ENCODE measurements at places on chromosomes 11 and 22.

DNA sequence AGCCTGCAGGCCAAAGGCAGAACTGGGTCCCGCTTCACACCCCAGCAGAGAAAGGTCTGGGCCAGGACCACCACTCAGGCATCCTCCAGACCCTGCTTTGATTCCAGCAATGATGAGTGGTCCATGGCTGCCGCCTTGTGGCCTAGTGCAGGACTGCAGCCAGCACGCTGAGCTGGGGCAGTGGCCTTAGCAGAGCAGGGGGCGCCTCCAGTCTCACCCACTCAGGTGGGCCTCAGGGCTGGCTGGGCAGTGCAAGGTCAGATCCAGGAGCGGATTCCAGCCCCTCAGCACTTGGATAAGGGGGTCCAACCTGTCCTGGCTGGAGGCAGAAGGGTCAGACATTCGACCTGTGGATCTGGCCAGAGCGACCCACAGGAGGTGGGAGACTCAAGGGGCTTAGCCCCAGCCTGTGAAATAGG is 9.6 kb upstream of the PDE2A start:
- DNase-seq, result peak; percentile 71

DNA sequence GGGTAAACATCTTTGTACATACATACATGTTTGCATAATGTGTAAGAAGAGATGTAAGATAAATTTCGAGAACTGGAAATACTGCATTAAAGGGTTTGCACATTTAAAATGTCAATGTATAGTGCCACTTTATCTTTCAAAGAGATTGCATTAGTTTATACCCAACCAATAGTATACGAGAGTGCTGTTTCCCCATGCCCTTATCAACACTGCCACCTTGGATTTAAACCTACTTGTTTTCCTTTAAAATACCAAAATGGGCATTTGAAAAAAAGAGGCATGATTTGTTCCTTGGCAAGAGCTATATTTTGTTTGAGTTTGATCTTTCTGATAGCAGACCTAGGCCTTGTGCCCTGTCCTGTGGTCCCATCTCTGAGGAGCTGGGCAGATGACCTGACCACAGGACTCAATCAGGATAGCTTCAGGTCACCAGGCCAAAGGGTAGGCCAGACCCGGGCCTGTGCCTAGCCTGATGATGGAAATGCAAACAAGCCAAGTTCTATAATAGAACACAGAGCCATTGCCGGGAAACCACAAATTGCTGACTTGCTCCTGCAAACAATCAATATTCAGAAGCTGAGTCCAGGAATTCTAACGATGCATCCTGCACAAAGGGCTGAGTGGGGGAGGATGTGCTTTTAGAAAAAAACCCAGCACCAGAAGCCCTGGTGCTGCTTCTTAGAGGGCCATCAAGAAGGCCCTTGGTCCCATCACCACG is 16.9 kb upstream of the ALG8 start:
- DNase-seq, result no peak

GRCh38 chr11:117875382-117876058 is 938 bp downstream of the FXYD6 start:
- DNase-seq, result peak; percentile 66

DNA sequence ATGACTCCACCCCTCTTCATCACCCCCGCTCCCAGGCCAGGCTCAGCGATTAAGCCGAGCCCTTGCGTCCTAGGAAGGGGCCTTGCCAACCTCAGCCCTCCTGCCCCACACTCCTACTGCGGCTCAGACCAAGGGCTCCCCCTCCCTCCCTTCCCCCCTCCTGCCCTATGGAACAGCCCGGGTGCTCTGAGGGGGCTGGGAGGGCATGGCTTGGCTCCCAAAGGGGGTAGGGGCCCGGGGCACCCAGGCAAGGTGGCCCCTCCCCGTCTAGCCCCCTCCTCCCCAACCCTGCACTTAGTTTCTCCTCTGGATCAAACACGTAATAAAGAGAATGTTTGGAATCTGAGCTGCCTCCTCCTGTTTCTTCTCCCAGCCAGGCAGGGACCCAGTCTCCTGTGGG is 6.3 kb downstream of the RCOR2 start:
- no peak for DNase-seq

GRCh38 chr11:14519597-14519916 is 629 bp downstream of the PSMA1 start:
- no peak for DNase-seq

GRCh38 chr11:65310736-65311135 is 3.9 kb upstream of the CDC42EP2 start:
- no peak for DNase-seq

DNA sequence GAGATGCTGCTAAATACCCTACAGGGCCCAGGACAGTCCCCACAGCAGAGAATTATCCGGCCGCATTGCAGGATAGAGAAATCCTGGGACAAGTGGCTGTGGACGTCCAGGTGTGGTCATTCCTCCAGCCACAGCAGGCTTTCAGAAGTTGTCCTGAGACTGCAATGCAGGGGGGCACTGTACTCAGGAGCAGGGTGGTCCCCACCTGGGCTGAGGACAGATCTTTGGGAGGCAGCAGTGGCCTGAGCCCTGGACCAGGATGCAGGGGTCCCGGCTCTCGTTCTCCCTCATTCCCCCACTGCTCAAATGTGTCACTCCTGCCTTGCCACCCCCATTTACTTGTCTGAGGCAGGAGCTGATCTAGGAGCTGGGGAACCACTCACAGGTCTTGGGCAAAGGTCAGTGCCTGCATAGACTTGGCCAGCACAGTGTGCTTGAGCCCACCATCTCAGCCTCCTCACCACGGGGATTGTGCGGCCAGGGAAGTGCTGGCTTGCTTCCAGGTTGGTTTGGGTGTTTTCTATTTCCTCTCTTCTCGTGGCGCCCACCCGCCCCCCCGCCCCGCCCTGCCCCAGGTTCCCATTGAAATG is 15.3 kb downstream of the LINC01488 start:
- DNase-seq, result no peak

DNA sequence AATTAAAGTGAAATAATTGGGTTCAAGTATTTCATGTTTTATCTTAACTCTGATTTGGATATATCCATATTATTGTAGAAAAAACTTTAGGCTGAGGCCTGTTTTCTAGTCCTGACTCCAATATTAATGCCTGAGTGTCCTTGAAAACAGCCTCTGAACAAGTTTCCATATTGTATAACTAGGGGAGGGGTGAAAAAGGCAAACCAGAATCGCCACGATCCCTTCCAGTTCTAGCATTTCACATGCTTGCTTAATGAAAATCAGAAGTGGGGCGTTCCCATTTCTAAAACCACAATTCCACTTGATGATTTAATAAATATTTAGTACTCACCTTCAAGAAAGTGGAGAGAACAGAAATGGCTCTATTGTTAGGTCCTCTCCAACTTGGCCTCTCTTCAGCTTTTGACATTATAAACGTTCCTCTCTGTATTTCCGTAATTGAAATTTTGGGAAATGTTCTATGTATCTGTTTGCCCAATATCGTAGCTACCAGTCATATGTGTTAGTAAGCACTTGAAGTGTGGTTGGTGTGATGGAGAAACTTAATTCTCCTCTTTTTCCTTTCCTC is 561.4 kb upstream of the CCDC90B start:
- no peak for DNase-seq

- peak; percentile 27 for DNase-seq
These were observed 2.7 kb downstream of the BCL9L start for GRCh38 chr11:118922745-118923627.

DNA sequence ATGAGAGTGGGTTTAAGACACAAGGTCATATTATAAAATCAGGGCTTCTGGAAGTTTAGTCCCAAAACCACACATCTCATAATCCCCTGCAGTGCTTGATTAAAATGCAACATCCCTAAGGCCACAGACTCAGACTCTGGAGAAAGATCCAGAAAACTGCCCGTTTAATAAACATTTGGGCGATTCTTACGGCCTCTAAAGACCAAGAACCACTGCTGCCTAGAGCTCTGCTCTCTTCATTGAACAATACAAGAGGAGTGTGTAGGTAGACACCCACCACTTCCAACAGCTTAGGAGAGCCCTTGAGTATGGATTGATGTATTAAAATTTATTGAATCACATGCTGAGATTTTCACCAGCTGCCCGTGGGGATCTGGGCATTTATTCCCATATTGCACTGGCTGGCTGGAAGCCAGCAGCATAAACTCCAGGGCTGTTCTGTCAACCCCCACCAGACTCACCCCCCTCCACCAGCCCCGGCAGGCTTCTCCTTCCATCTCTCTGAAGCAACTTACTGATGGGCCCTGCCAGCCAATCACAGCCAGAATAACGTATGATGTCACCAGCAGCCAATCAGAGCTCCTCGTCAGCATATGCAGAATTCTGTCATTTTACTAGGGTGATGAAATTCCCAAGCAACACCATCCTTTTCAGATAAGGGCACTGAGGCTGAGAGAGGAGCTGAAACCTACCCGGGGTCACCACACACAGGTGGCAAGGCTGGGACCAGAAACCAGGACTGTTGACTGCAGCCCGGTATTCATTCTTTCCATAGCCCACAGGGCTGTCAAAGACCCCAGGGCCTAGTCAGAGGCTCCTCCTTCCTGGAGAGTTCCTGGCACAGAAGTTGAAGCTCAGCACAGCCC is 749 bp upstream of the BEST1 start:
- DNase-seq, result peak; percentile 31

- DNase-seq, result no peak
These were observed 13.1 kb downstream of the USP2 start for GRCh38 chr11:119368121-119369034.

- no peak for DNase-seq
These were observed 10.6 kb downstream of the SNX32 start for GRCh38 chr11:65844231-65844872.

DNA sequence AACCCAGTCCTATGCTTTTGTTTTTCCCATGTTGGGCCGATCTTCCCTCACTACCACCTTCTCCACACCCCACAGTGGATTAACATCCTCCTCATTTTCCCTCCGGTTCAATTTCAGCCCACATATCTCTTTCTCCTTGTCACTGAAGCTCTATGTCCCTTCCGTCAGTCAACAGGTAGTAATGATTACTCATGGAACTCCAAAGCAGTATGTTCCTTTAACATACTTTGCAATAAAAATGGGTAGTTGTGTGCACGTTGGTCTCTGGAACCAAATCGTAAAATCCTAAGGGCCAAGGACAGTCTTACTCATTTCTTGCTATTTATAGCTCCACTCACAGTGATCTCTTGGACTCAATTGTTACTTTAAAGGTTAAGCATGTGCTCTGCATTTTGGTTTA is 20.2 kb downstream of the AMOTL1 start:
- no peak for DNase-seq

DNA sequence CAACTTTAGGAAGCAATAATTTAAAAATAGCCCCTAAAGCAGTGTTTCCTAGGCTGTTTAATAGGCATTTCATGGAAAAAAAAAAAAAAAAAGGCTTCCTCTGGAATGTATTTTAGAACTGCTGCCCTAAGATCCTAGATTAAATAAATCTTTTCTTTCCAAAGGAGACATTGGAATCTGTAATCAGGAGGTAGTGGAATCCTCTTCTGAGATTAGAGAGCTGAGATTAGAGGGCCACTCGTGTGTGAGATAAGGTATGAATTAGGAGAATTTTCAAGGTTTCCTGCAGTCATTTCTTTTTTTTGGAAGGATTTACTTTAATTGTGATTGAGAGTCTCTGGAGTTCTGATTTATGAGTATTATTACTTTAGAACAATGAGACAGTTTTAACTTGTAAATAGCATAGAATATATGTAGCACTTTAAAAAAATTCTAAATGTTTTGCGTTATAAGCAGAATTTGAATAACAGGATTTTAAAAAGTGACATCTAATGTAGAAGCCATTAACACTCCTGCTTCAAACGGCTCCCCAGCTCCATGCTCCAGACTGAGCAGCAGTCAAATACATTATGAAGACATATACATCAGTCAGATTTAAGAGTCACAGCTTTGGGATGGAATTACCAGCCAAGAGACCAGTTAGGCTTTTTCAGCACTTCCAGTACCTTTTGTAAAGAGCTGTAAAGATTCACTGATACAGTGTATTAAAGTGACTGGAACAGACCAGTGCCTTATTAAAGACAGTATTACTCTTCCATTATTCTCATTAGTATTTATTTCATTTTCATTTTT is 5.0 kb downstream of the EED start:
- no peak for DNase-seq

- no peak for DNase-seq
These were observed 24.5 kb upstream of the CABP7 start for GRCh38 chr22:29695129-29695926.

DNA sequence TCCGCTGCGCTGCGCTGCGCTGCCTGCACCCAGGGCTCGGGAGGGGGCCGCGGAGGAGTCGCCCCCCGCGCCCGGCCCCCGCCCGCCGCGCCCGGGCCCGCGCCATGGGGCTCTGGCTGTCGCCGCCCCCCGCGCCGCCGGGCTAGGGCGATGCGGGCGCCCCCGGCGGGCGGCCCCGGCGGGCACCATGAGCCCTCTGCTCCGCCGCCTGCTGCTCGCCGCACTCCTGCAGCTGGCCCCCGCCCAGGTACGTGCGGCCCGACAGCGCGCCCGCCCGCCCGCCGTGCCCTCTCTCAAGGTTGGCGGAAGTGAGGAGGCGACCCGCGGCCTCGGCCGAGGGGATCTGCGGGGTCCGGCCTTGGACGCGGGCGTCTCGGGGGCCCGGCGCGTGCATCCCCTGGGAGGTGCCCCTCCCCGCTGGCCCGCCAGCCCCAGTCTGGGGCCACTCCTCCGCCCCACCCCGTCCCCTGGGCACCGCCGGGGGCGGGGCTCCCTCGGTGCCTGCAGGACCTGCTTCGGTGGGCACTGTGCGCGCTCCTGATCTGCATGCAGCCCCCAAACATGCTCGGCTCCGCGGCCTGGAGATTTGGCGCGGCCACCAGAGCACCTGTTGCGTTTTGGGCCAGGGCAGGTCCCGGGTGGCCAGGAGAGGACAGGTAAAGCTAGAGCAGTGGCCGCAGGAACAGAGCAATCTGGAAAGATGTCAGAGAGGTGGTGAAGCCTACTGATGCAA is 429 bp downstream of the VEGFB start:
- no peak for DNase-seq

GRCh38 chr11:68691402-68691784 is 7.0 kb downstream of the GAL start:
- DNase-seq, result no peak

DNA sequence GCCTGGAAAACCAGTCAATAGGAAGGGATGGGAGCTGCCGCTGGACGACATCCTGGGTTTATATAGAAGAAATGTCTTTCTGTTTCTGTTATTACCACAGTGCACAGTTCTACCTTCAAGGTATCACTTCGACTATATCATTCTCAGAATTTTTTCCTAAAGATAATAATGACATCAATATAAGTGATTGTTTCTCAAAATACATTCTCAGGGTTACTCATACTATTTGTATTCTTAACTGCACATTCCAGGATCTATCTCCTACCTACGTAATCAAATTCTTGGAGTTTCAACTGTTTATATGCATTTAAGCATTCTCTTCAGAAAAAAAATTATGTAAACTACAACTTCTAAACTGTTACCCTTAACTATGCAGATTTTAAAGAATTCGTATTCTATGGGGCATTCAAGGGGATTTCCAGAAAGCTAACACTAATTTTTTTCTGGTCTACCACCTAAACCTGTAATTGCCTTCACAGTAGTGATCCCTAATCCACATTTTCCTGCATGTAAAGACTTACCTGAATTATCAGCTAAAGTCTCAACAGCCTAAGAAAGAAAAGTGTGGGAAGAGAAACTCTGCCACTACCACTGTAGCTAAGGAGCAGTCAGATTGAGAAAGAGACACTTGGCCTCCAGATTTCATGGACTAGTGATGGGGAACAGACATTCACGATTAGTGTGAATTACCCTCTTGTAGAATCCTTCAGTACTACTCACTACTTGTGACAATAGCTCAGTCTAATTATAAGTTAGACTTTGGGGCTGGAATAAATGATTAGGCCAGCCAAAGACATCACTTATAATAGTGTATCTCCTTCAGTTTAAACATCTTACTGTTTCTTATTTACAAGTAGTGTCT is at the start of gene OR51B5:
Gene OR51B5 (minus strand): TSS at position 51 of the 862 bp plus-strand sequence. CDS start 0 bp downstream, at position 51.
- no peak for DNase-seq

GRCh38 chr22:35725521-35725920 is 7.8 kb downstream of the APOL5 start:
- DNase-seq, result no peak

GRCh38 chr11:13717331-13717730 is 48.9 kb downstream of the FAR1 start:
- DNase-seq, result no peak

All from CD8-positive, alpha-beta T cell (primary cell).